CMK (cell line): ENCODE measurements at places on chromosomes 16 and 17.

DNA sequence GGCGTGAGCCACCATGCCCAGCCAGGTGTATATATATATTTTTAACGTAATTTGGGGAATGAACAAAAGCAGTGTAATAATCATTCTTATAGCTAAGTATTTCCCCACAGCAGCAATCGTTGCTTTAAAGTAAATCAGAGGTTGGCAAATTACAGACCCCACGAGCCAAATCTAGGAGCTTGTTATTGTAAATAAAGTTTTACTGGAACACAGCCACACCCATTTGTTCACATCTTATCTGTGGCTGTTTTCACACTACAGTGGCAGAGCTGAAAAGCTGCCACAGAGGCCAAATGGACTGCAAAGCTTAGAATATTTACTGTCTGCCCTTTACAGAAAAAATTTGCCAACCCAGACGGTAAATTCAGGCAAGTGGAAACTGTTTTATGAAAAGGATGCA lies 50.8 kb downstream of the RAB11FIP4 start:
- DNase-seq = no peak

DNA sequence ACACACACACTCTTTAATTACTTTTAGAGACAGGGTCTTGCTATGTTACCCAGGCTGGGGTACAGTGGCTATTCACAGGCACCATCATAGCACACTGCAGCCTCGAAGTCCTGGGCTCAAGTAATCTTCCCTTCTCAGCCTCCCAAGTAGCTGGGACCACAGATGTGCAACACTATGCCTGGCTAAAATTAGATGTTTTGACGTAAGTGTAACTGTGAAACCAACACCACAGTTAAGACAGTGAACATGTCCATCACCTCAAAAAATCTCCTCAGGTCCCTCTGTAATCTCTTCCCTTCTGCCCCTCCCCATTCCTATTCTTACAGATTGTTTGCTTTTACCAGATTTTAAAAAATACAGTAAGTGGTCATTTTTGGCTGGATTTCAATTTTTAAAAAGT lies 66.7 kb downstream of the RPGRIP1L start:
- DNase-seq = no peak

GRCh38 chr16:20243731-20244281 lies 83.5 kb downstream of the GP2 start:
- DNase-seq = no peak

DNA sequence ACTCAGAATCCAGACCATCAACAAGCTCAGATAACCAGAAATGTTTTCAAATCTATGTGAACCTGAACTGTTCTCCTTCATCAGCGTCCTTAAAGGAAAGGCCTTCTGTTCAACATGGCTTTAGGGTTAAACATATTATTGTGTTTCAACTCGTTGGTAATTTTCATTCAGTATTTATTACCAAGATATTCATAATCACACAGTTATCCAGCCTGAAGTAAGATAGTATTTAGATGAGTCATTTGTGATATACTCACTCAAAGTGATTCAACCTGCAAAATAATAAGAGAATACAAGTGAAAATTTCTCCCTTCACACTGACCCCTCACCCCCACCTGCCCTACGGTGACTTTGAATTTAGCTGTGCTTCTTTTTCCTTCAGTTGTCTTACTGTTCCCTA lies 3.0 kb downstream of the CYLD start:
- no peak for DNase-seq

DNA sequence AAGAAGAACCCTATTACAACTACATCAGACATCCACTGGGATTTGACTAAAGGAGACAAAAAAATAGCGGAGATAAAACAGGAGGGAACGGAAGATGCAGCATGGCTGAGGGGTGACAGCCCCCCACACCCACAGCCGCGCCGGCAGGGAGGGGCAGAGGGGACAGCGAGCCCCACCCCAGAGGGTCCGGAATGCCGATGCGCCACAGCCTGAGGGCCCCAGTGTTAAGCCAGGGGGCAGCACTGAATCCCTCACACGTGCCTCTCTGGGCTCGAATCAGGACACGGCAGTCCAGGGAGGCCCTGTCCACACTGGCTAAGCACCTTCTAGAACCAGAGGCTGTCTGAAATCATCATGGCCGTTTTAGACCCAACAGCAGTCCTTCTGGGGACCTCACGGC lies 18.8 kb downstream of the MAP1LC3B start:
- DNase-seq = no peak

DNA sequence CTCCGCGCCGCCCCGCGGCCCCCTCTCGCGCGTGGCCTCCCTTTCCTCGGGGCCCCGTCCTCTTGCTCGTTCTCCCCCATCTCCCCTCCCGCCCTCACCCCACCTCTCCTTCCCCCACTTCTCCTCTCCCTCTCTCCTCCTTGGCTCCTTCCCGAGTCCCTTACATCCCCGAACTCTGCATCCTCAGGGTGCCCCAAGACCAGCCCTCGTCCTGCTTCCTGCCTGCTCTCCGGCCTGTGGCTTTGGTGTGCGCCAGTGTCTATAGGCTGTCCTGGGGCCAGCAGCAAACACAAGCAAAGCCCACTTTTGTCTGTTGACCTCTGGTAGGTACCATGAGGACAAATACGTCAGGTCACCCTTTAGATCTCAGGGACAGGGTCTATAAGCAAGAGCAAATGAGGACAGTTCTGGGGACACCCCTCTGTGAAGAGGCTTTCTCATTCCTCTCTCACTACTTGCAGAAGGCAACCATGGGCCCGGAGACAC lies 284 bp upstream of the COPZ2 start:
- DNase-seq = no peak

- DNase-seq = no peak
These were observed at the start of gene PVALEF for GRCh38 chr17:81165246-81166032. Gene PVALEF (plus strand): TSS chr17:81165507. CDS start chr17:81181227, 15,720 bp downstream.

DNA sequence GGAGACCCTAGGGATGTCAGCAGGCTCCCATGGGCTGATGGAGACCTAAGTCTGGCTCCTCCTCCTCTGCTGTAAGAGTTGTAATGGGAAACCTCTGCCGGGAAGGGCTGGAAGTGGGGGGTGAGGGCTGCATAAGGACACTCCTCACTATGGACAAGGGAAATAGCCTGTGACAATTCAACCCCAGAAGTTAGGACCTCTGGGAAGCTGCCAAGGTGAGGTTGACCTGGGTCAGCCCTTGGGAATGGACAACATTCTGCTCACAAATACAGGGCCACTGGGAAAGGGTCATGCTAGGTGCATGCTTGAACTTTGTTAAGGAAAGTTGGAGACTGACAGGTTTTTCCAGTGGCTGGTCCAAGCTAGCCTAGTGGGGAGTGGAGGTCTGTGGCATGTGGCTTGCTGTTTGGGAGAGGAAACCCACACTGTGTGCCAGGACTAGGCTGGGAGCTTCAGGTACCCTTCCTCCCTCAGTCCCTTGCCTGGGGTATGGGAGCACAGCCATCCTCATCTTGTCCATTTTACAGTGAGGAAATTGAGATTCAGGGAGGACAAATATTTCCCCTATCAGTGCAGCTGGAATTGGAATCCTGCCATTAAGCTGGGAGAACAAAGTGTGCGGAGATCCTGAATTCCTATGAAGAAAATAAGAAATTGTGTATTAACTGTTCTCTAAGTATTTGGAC lies 190.4 kb downstream of the SALL1 start:
- DNase-seq = no peak

GRCh38 chr17:40600486-40601046 lies 35.3 kb upstream of the CCR7 start:
- no peak for DNase-seq

- no peak for DNase-seq
These were observed 21.4 kb downstream of the ADORA2B start for GRCh38 chr17:15966183-15966878.

DNA sequence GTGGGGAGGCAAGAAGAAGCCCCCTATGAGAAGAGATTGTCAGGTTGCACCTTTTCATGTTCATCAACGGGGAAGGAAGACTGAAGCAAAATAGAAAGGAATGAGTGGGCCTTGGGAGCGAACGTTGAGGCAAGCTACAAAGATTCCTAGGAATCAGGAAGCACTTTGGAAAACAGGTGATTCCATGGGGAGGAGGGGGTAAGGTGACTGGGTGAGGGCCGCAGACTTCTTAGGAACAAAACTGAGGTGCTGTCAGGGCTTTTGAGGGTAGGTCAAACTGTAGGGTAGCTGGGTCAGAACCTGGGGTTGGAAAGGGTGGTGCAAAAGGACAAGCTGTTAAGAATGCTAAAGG lies 528 bp downstream of the ITFG1 start:
- DNase-seq = no peak

DNA sequence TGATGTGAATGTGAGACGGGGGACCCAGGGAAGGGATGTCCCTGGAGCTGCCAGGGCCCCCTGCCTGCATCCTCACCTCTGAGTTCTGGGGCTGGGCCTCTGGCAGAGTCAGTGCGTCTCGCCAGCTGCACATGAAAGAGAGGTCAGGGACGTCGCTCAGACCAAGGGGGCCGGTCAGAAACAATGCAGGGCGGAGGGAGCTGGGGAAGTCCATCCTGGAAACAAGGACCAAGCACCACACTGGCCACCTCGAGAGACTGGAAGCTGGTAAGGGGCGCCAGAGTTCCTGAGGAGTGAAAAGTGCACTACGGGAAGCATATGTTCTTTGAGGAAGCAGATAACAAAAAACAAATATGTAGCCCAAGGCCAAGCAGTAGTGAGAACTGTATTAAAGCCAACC lies 2.1 kb downstream of the TAF1C start:
- DNase-seq = no peak

DNA sequence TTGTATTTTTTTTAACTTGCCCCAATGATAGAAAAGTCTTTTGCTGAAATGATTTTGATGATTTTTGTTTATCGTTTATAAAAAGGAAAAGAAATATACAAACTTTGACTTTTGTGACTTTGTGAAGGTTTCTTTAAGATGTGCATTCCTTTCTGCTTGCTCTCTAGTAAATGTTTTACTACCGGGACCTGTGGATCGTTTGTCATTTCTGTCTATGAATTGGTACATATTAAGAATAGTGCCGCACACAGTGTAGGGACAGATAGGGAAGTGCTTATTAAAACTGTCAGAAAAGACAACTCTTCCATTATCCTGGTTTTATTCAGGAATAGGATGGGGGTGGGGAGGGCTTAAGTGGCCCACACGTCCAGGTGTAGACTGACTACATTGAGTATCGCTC lies 8.1 kb upstream of the PSMC5 start:
- no peak for DNase-seq

GRCh38 chr17:69062860-69063581 lies 2.3 kb upstream of the ABCA9 start:
- no peak for DNase-seq

DNA sequence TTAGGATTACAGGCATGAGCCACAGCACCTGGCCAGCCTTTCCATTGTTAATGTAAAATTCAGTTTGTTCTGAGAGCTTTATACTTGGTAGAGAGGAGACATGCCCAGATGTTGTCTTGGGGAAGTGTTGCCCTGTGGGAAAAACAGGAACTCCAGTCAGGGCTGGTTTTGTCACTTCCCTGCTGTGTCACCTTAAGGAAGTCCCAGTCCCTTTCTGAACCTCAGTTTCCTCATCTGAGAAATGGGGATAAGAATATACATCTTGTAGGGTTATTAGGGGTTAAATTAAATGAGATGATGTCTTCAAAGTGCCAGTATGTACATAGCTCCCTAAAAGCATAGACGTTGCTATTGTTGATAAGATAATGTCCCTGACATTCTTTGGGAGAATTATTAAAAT lies 25.3 kb downstream of the CLEC16A start:
- DNase-seq = no peak

- no peak for DNase-seq
These were observed 7.8 kb downstream of the PLCG2 start for GRCh38 chr16:81786868-81787267.

- no peak for DNase-seq
These were observed 372.5 kb downstream of the SNX29 start for GRCh38 chr16:12348733-12349704.

DNA sequence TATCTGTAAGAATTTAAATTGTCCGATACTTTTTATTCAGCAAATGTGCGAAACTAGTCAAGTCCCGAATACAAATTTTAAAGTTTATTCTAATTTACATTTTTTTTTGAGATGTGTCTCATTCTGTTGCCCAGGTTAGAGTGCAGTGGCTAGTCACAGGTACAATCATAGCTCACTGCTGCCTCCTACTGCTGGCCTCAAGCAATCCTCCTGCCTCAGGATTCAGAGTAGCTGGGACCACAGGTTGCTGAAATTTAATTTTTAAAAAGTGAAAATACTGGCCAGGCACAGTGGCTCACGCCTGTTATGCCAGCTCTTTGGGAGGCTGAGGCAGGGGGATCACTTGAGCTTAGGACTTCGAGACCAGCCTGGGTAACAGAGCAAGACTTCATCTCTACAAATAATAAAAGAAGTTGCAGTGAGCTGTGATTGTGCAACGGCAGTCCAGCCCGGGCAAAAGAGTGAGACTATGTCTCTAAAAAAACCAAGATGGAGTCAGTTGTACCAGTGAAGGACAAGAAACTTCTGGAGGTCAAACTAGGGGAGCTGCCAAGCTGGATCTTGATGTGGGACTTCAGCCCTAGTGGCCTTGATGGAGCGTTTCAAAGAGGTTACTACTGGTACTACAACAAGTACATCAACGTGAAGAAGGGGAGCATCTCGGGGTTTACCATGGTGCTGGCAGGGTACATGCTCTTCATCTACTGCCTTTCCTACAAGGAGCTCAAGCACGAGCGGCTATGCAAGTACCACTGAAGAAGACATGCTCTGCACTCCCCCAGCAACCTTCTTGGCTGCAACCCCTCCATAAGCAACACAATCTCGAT lies 5.6 kb downstream of the POLG2 start:
- no peak for DNase-seq

GRCh38 chr16:54242199-54242598 lies 44.4 kb downstream of the IRX3 start:
- no peak for DNase-seq

DNA sequence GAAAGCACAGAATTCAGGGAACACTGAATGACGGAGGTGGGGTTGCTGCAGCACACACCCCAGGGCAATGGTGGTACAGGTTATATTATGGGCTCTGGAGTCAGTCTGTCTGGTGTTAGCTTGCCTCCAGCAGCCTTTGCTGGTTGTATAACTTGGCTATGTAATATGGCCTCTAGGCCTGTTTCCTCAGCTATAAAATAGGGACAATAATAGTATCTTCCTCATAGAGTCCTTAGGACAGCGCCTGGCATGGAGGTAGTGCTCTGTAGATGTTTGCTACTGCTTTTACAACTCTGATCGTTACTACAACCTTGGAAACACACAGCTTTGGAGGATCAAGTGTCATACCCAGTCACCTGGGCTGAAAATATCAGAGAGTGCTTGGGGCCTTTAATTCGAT lies 31.5 kb downstream of the GTF3C1 start:
- no peak for DNase-seq

DNA sequence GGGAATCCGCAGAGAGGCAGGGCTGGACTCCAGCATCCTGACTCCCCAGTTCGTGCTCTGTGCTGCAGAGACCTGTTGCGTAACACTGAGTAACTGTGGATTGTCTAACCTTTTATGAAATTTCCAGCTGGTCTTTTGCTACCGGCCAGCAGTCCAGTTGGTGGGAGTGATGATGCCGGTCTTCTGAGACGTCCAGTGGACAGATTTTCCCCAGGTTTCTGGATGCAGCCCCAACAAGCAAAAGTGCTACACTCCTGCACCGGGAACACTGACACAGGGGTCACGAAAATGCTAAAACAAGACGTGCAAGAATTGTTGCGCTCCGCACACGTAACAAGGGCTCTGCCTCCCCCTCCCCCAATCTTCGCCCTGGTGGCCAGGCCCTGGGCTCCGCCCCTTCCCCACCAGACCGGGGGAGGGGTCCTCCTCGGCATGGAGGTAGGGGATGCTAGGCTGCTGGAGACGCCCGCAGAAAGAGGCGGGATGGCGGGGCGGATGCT lies 701 bp upstream of the MRC2 start:
- DNase-seq = no peak

GRCh38 chr17:80825471-80826345 lies 165.9 kb upstream of the CHMP6 start:
- no peak for DNase-seq

- no peak for DNase-seq
These were observed 406.5 kb downstream of the SHISA9 start for GRCh38 chr16:13307851-13308250.
